Hematopoietic multipotent progenitor cell treated with erythropoietin and hydrocortisone succinate and interleukin-3 and kit ligand, for 4 days (in vitro differentiated cells): ENCODE measurements at places on chromosomes 5 and 9.

GRCh38 chr5:179113945-179114641 is 53.9 kb downstream of the ZNF354C start:
- no peak for DNase-seq

GRCh38 chr9:3343671-3344070 is 182.1 kb downstream of the RFX3 start:
- no peak for DNase-seq

DNA sequence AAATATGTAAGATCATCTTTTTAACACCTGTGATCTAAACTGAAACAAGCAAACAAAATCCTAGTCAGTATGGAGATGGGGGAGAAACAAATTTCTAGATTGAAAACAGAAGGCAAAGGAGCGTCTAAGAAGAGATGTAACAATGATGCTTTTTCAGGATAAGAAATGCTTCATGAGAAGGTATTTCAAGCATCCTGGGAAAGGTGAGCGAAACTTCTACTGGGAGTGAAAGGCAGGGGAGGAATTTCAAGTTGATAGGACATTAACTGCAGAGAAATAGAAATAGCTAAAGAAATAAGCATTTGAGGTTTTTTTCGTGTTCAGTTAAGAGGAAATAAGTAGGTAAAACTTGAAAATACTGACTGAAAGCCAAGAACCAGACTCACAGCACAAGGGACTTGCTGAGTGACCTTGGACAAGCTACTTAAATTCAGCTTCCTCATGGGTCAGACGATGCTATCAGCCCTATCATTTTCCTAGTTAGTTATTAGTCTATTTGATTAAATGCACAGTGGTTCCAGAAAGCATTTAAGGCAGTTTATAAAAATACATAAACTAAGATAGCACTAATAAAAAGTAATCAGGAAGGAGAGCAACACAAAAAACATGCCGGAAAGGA is 406.3 kb downstream of the PDE4D start:
- DNase-seq = no peak

DNA sequence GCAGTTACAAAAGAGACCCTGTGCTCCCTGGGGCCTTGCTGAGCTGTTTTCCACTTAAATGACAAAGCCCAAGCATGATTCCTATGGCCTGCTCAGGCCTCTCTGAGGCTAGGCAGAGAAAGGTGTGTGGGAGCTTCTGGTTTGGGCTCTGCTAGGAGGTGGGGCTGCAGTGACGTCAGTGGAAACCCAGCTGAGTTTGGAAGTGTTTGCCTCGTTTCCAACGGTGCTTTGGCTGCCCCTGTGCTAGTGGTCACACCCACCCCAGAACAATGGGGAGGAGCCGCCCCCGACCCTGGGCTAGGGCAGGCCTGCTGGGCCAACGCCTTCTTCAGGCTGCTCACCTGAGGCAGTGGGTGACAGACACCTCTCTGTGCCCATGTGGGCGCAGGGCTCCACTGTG is 10.4 kb downstream of the ANGPTL2 start:
- DNase-seq = no peak

DNA sequence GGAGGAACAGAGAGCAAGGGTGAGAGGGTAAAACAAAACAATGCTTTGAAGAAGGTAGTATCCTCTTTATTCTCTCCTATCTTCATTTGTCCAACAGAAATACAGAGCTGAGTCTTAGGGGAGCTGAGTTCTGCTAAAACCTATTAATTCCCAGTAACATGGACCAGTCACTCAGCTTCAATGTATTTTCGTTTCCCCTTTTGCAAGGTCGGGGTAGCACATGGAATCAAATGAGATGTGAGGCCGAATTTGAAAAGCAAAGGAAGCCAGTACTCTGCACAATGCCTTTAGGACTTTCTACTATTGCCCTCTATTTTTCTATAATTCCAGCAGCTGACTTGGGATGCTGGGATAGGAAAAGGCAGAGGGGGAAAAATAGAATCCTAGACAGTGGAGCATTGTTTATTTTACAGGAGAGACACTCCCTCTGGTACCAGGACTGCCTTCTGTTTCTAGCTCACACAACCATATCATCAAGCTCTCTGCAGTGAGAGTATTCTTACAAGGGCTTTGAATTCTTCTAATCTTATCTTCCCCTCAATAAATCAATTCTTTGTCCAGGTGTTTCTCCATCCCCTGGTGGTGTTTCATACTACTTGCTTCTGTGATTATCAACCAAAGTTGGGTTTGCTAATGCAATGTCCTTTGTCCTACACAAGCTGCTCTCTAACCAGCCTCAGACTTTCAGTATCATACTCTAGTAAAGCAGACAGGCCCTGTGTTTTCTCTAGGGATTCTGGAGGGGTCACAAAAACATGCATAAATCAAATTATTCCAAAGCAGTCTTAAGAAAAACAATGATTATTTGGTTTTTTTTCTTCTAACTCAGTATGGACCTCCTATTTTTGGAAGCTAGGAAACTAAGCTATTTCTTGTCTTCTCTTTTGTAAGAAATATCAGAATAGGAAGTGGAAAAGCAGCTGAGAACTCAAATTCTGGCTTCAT is 341.5 kb downstream of the OSTF1 start:
- DNase-seq = no peak

- DNase-seq = peak; percentile 42
These were observed 5.2 kb upstream of the FCN1 start for GRCh38 chr9:134922932-134923240.
